GM12892 (cell line): ENCODE measurements at places on chromosomes 5 and 9.

GRCh38 chr9:114769624-114770023, 36.2 kb downstream of the TNFSF15 start:
- DNase-seq, result no peak

DNA sequence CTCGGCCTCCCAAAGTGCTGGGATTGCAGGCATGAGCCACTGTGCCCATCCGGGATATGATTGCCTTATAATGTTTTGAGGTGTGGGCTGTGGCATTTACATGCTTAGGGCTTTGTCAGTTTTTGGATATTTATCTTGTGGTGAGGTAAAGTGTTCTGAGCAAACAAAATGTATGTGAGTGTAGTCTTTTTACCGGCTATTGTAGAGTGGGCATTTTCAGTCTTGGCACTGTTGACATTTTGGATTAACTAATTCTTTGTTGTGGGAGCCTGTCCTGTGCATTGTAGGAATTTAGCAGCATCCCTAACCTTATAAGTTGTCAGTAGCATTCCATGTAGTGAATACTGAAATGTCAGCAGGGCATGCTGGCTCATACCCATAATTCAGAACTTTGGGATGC, 21.6 kb downstream of the G3BP1 start:
- no peak for DNase-seq

DNA sequence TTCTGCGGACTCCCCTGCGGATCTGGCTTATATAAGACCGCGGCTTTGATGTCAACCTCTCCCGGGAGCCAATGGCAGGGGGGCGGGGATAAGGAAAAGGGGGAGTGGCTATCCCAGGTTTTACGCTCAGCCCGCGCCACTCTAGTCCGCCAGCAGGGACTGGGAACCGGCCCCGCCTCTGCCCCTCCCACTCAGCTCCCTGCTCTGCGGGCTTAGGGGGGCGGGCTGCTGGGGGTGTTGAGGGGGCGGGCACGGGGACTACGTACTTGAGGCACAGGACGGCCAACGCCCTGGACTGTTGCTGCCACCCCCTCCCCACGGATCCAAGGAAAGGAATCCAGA, at the start of gene HAND1:
Gene HAND1 (minus strand): TSS at position 4 of the 342 bp plus-strand sequence. CDS start 219 bp downstream, outside the sequence.
- DNase-seq, result no peak

DNA sequence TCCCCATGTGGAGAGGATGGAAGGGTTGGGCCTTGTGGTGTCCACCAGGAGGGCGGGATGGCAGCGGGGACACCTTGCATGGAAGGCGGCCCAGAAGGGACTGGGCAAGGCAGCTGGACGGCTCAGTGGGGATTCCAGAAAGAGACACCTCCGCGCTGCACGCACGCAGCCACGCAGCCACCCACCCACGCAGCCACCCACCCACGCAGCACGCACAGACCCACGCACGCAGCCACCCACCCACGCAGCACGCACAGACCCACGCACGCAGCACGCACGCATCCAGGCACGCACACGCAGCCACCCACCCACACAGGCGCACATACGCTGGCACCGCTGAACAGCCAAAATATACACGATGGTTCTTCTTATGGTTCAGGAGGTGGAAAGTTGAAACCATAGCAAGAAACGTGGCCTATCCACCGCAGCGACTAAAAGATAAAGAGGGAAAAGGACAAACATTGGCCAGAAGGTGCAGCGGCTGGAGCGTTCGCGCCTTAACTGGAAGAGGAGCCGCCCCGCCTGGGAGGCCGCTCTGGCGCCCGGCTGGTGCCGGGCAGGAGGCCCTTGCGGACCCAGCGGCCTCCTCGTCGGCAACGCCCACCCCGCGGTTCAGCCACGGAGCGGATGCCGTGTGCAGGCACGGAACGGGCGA, 22.2 kb upstream of the EXOC3 start:
- no peak for DNase-seq

DNA sequence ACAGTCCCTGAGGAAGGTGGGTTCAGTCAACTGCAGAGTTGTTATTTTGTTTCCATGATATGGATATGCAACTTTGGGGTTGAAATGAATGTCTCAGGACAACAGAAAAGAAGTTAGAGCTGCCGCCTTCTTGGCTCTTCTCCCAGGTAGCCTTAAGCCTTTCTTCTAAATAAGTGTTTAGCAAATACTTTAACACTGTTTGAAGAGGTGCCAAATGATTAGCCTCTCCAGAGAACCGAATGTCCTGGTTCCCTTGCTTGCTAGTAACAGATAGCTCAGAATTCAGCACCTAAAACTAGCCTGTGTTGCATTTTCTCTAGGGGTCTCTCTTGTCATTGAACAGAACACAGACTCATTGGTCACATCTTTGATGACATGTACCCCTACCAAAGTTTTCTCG, 127.7 kb upstream of the PIK3R1 start:
- DNase-seq, result no peak

GRCh38 chr5:138975098-138975847, 100.1 kb upstream of the LRRTM2 start:
- no peak for DNase-seq

DNA sequence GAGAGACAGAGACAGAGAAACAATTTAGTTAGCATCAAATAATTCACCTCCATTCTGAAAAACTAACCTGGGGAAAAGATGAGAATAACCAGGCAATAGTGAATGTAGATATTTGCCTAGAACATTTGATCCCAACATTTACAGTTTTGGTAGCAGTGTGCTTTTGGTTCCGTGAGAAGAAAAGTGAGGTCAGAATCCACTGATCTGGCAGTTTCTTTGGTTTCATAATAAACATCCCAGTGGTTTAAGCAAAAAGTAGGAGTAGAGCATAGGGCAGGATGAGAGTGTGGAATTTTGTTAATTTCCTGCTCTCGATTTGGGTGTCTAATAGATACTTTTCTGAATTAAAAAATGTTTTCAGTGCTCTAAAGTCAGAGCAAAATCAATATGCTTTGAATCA, 887.0 kb downstream of the NR2F1-AS1 start:
- no peak for DNase-seq

DNA sequence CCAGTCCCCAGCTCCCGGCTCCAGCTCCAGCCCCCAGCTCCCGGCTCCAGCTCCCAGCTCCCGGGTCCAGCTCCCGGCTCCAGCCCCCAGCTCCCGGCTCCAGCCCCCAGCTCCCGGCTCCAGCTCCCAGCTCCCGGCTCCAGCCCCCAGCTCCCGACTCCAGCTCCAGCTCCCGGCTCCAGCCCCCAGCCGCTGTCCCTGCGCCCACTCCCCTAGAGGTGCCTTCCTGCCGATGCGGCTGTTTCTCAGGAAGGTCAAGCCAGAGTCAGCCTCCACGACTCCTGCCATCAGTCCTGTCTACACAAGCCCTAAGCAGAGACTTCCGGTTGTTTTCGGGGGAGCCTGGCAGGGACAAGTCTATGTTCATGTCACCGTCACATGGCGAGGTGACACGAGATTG, 74.8 kb downstream of the ZNF354C start:
- no peak for DNase-seq

GRCh38 chr9:128902351-128903078, 18.3 kb upstream of the PHYHD1 start:
- DNase-seq, result peak; percentile 75

GRCh38 chr5:73748510-73749400, 122.8 kb downstream of the ARHGEF28 start:
- DNase-seq, result no peak

- DNase-seq, result no peak
These were observed 112.0 kb upstream of the KCNN2 start for GRCh38 chr5:114249823-114250222.

- no peak for DNase-seq
These were observed 3.2 kb downstream of the PIP5KL1 start for GRCh38 chr9:127927201-127927987.

DNA sequence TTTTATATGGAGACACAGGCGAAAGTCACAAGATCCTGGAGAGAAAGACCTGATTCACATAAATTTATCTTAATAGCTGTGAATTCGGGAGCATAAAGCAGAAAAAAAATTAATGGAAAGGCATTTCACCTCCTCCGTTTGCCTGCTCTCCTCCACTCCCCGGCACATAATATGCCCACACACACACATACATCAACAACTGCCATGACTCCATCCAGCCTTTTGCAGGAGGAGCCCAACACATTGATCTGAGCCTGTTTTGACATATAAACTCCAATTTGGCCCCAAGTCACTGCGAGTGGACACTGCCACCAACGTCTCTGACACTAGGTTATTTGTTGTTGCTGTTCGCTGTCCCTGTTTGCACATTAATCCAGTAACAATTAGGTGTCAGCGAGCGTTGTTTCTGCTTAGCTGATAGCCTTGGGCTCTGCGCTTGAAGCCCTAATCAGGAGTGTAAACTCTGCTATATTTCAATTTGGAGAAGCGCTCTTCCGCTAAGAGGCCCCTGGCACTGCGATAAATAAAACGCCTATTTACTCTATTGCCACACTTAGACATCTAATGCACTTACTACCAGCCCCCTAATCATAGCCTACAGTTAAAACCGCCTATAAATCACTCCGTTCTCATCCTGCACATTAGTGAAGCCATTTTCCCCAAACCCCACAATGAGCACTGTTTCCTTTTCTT, 195.8 kb upstream of the TBCA start:
- DNase-seq, result no peak

- no peak for DNase-seq
These were observed 6.3 kb downstream of the RAPGEF1 start for GRCh38 chr9:131733541-131734061.

GRCh38 chr9:14627513-14627912, 65.7 kb downstream of the ZDHHC21 start:
- no peak for DNase-seq

GRCh38 chr5:54086191-54086590, 224.2 kb downstream of the ARL15 start:
- no peak for DNase-seq

DNA sequence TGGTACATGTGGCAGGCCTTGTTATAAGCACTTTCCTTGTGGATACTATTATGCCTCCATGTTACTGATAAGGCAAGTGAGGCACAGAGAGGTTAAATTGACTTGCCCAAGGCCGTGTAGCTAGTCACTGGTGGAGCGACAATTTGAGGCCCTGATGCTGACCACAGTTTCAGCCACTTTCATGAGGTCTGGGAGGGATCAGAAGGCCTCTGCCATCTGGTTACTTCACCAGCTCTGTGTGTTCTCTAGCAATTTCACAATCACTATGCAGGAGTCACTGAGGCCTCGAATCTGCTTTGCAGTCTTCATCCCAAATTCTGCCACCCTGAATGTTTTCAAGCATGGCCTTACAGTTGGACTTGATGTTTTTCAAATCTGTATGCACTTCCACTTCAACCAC, 9.1 kb downstream of the LRRC70 start:
- DNase-seq, result no peak

- DNase-seq, result no peak
These were observed 66.1 kb downstream of the NPR3 start for GRCh38 chr5:32777222-32777621.

GRCh38 chr9:113888336-113888735, 12.2 kb downstream of the ZNF618 start:
- no peak for DNase-seq

DNA sequence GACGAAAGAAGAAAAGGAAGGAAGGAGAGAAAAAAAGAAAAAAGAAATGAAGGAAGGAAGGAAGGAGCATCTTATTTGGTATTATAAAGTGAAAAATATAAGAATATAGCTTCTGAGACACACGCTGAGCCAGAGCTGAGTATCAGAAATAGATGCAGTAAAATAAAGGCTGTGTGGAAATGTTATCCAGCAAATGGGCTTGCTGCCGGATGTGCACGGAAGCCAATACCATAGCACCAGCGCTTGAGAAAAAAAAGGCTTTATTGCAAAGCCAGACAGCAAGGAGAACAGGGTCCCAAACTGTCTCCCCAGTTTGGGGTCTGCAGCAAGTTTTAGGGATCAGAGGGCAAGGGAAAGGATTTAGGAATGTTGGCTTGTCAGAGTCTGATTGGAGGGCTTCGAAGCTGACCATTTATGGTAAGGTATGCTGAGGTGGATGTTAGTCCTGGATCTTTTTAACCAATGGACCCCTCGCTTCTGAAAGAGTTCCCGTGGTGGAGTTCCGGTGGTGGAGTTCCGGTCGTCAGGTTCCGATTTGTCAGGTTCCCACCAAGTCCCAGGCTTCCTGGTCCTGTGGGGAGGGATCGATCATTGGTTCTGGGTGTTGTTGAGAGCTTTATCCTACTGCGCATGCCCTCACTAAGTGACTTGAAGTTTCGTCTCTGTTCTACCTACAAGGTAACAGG, 70.4 kb downstream of the SFXN1 start:
- no peak for DNase-seq

DNA sequence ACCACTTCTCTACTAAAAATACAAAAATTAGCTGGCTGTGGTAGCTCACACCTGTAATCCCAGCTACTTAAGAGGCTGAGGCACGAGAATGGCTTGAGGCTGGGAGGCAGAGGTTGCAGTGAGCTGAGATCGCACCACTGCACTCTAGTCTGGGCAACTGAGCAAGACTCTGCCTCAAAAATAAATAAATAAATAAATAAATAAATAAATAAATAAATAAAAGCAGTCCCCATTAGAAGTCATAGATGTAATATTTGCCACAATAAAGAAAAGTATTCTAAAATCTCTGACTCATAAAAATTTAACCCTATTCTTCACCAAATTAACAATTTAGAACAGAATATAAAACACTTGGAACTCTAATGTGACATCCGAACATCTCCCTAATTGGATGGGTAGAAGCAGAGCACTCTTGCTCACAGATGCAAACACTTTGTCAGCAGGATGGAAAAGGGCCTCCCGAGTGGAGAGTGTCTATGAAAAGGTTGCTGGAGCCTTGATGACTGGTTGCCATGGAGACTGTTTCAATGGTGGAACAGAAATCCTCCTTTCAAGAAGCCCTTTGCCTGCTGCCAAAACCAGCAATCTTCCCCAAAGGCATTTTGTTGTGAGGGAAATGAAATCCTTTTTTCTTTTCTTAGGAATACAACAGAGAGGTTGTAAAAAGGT, 38.9 kb upstream of the TRAF1 start:
- DNase-seq, result no peak
